ENCODE measurements at places on chromosomes 2 and 18.

DNA sequence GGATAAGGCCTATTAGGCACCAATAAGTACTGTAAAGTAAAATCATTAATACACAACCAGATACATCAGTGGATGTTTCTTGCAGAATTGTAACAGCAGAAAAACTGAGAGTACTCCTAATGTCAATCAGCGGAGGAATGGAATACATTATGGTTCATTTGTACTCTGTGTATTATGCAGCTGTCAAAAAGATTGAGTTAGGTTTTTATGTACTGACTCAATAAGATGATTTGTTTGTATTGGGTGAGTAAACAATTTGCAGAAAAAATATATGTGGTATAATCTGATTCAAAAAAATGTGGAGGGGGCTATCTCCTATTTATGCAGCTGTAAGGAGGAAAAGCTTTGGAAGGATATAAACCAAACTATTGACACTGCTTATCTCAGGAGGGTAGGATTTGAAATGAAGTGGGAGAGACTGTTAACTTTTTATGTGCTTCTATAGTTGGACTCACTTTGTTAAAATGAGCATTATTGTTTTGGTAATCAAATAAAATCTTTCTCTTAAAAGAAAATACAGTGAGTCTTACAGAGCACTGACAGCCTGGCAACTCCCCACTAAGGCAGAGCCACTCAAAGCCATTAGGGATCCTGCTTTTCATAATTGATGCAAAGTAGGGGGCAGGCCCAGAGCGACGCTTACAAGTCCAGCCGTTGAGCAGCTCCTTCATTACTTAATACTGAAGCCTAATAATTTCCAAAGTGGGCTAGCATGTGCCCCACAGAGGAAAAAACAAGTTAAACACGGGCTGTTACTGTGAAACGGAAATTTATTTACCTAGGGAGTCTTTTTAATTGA, 168.8 kb downstream of the PHLPP1 start:
- DNase-seq, result no peak

GRCh38 chr2:80303909-80304837, at the start of gene LRRTM1:
Gene LRRTM1, minus strand, starts transcription at chr2:80304752. Its CDS starts 933 bp downstream, at chr2:80303819.
- no peak for DNase-seq

DNA sequence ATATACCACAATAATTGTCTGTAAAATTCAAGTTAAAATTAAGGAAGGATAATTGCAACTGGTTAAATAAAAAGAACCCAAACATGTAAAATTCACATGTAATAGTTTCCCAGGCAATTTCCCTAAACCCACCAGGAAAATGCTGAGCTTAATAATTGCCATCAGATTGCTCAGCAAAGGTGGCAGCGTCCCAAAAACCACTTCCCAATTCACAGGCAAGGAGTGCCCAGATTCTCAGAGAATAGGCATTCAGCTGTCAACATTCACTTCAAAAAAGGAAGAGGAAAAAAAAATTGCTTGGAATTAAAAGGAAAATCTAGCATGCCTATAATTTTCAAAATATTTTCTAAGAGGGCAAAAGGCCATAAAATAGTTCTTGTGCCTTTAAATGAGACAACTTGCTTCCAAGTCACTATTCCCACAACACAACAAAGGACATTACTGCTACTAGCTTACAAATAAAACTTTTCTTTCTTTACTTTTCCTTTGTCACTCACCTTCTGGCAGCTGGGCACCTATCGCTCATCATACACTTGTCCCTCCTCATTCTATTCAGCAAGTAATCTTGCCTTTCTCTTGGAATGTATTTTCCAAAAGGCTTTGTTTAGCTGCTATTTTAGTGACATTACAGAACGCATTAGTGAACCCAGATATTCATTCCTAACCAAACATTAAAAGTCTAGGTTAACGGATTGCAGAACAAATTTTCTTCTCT, 15.2 kb downstream of the SRBD1 start:
- DNase-seq, result no peak

GRCh38 chr18:6311456-6312215, 103.1 kb downstream of the L3MBTL4 start:
- DNase-seq, result no peak

- no peak for DNase-seq
Observed at GRCh38 chr2:54538537-54538936, 82.4 kb downstream of the SPTBN1 start.

- peak; percentile 27 for DNase-seq
Observed at GRCh38 chr18:9516437-9517064, 41.2 kb downstream of the RALBP1 start.

DNA sequence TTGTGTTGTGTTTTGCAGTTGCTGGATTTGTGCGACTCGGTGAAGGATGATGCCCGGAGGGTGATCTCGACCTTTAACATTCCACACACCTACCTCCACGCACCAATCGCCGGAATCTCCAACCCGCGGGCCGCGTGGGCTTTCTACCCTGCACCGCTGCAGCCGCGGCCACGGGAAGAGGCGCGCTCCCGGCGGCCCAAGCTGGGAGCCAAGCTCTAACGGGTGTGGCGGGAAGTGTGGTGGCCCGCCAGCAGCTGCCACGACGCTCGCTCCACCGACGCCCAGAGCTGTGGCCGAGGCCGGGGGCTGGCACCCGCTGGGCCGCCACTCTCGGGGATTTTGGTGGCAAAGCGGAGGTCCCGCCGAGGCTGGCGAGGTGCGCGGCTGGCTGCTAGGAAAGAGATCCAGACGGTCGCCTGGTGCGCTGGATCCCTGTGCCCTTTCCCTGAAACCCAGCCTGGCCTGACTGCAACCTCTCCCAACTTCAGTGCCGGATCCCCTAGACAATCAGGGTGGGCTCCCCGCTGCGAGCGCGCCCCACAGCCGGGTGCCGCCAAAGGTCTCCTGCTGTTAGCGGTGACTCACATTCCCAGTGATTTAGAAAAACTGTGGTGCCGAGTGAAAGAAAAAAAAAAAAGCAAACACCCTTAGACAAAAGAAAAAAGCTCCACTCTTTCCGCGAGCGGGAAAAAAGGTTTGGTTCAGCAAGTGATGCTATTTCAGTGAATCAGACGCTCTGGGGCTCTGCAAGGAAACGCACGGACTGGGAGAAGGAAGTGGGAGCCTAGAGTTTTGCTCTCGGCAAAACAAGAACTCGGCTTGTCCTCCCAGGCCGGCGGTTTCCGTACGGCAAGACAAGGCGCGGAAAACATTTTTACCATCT, 2.9 kb upstream of the BCL2L11 start:
- no peak for DNase-seq

- no peak for DNase-seq
Observed at GRCh38 chr18:23422751-23423418, 30.2 kb upstream of the RIOK3 start.

DNA sequence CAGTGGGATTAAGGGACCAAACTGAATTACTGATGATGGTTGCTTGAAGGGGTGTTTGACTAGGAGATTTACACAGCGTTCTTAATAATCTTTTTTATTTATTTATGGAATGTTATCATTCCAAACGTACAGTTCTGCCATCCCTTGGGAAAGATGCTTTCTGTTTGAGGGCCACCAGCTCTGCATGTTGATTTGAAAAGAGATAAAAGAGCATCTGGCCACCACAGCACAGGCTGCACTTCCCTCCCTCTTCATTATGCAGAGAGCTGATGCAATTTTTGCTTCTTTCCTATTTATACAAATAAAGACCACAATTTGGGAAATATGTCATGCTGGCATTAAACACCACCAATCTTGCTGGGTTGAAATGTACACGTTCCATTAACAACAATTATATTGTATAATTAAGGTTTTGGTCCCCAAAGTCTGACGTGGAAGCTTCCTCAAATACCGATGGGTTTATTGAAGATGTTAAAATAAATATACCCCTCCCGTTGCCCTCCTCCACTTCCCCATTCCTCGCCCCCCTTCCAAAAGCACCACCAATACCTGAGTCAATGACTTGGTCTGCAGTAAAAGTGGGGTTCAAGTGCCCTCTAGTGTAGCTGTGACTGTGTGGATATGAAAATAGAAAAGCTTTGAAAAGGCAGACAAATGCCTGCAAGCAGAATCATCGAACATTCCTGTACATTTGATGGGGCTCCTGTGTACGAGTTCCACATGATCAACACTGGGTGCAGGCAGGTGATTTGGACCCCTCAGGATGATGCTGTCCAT, 211.9 kb downstream of the HRH4 start:
- DNase-seq, result no peak

GRCh38 chr18:73235921-73236320, 368.1 kb upstream of the NETO1 start:
- DNase-seq, result no peak

- no peak for DNase-seq
Observed at GRCh38 chr2:207107551-207107950, 58.2 kb downstream of the KLF7 start.

DNA sequence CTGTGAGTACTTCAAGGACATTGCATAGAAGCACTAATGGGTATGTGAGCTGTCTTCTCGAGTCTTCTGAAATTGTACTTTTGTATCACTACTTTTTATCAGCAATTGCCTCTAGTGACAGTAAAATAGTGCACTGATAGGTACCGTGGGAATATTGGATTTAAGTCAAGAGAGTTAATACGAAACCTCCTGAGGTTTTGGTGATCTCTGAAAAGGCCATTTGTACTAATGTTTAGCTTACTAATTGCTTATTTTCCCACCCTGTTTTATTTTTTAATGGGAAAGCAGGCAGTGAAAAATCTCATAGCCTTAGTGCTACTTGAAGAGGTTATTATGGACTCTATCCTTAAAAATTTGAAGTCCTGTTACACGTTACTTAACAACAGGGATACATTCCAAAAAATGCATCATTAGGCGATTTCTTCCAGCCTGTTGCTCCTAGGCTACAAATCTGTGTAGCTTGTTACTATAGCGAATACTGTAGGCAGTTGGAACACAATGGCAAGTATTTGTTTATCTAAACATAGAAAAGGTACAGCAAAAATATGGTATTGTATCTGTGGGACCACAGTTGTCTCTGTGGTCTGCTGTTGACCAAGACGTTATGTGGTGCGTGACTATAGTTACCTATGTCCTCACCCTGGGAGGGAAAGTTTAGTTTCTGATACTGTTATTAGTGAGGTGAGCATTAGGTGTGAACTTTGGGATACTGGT, 65.9 kb downstream of the CAB39 start:
- no peak for DNase-seq

DNA sequence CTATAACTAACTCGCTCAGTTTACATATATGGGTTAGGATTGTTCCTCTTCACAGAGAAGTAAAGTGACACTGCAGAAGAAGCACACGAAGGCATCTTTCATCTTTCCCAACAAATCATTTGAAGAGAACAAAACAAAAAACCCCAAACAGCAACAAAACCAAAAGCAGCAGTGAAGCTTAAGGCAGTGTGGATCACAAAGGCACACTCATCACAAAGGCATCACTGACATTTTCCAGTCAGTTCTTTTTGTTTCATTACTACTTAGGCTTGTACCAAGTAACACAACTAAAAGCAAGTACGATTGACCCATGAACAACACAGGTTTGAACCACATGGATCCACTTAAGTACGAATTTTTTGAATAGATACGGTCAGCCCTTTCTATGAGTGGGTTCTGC, 75.7 kb downstream of the RNF152 start:
- DNase-seq, result no peak

- DNase-seq, result no peak
Observed at GRCh38 chr2:13669607-13670006, 952.9 kb downstream of the TRIB2 start.

DNA sequence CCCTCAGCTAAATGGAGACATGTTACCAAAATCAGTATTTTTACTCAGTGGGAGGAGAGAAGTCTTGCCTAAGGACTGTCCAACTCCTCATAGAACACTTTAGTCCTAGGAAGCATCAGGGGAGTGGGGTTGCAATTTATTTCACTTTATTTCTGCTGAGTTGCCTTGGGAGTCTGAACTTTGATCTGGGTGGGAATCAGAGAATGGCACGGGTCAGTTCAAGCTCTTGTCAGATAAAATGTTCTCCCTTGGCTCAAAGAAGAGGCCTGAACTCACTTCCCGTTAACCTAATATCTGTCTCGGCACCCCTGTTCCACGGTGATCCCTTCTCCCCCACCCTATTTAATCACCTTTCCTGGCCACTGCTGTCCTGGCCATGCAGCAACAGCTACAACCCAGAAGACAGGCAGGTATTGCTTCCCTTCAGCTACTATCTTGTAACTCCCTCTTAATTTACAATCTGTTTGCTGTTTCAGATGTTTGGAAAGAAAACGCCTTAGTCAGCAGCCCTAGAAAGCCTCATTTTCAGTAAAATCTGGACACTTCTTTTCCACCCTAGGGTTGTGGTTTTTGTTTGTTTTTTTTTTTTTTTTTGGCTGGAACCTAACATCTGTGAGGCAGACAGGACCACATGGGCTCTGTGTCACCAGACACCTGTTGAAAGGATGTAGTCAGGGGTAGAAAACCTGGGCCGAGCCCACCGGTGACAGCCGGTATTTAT, 52.5 kb downstream of the SERTAD2 start:
- no peak for DNase-seq

DNA sequence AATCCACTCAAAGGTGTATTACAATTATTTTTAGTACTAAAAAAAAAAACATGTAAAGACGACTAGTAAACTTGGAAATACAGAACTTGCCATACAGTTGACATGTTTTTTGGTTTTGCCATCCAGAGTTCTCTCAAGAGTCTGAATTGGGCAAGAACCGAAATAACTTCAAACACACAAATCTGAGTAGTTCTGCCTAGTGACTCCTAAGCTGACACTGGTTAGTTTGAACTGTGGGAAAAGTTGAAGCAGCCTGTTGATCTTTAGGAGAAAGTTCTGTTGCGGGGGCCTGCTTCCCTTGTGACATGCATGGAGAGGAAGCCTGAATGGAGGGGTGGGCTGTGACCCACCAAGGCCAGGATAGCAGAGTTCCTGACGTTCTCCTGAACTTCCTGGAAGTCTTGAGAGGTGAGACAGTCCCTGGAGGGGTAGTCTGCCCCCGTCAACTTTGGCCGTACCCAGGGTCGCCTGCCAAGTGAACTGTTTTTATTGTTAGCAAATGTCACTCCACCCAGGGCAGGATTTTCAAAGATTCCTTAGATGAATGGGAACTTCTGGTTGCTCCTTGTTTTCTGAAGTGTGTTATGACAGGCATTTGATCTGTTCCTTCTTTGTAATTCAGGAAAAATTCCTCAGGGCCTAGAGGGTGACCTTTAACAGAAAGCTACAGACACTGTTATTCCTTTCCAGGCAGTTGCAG, 85.6 kb upstream of the SPTBN1 start:
- DNase-seq, result no peak

GRCh38 chr2:164841719-164842623, at the start of gene COBLL1:
Gene COBLL1, minus strand, starts transcription at chr2:164841823. Its CDS starts 627 bp downstream, at chr2:164841196.
- peak; percentile 42 for DNase-seq

DNA sequence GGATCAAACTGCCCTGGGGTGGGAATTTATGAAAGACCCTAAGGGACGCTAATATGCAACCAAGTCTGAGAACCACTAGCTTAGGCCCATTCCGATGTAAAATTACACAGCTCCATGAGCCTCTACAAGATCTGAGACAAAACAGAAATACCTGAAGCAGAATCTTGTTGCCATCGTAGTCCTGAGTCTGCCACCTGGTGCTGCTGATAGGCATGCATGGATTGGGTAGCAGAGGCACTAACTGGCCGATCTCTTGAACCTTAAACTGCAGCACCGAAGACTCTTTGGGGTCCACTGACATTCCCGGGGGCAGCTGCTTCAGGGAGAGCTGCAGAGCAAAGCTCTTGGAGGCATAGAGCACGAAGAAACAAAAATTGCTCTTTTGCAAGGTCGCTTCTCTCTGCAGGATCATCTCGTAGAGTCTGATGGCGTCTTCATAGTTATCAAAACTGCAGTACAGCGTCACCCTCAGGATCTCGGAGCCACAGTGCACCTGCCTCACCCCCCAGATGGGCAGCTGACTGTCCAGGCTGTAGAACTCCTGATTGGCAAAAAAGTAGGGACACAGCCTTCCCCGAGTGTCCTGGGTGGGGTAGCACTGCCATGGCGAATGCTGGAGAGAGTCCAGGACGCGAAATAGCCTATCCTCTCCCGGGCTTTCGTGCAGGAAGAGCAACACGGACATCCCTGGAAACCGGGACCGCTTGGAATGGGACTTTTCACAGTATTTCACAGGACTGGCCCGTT, 848 bp downstream of the FAM124B start:
- DNase-seq, result no peak

Measured in activated CD8-positive, alpha-beta T cell treated with anti-CD3 and anti-CD28 coated beads, Interleukin-2, amount 10 ng/mL, durations not matched to agents 7 days and 5 days (primary cell).